Activated naive CD8-positive, alpha-beta T cell treated with anti-CD3 and anti-CD28 coated beads, Interleukin-2, amount 10 ng/mL, durations not matched to agents 7 days and 5 days (primary cell): ENCODE measurements at places on chromosomes 3 and 15. TPM values are rescaled to one million over a fixed set of nuclear protein-coding genes. Genes with fewer than 3 reads are reported as not detected.
A peak's percentile ranks its signal among the peaks of the same experiment; 100 is the strongest.

- H3K36me3 ChIP-seq: peaks cover 7% of the 10 kb centered on the region
- H3K27ac ChIP-seq: no peak overlapping the region
- DNase-seq: no peak
- peaks cover 4% of the 10 kb centered on the region for H3K4me1 ChIP-seq
- no peaks in the 10 kb centered on the region for H3K27me3 ChIP-seq
- no peak overlapping the region for H3K4me3 ChIP-seq
Measured at GRCh38 chr3:106425916-106426315, 557.1 kb upstream of the CBLB start.

DNA sequence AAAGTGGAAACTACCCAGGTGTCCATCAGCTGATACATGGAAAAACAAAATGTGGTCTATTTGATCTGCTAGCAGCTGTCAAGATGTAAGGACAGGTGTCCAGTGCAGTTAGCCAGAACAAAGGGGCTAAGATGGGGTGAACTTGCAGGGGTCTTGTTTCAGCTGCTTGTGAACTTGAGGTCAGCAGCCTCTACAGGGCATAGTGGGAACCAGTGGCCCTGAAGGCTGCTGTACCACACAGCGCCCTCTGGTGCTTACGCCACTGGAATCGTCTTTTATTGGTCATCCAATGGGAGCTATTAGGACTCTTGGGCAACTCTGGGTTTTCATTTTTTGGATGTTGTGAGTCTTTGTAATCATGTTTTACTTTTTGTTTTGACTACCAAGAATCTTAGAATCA, 62.2 kb upstream of the CTSH start:
- DNase-seq: peak; percentile 61
- no peak overlapping the region for H3K27ac ChIP-seq
- peaks cover 6% of the 10 kb centered on the region for H3K27me3 ChIP-seq
- no peak overlapping the region for H3K4me3 ChIP-seq
- no peaks in the 10 kb centered on the region for H3K36me3 ChIP-seq

SPATA12 gene
- not detected for total RNA-seq

PSTPIP1 gene
- total RNA-seq: 238 TPM

DNA sequence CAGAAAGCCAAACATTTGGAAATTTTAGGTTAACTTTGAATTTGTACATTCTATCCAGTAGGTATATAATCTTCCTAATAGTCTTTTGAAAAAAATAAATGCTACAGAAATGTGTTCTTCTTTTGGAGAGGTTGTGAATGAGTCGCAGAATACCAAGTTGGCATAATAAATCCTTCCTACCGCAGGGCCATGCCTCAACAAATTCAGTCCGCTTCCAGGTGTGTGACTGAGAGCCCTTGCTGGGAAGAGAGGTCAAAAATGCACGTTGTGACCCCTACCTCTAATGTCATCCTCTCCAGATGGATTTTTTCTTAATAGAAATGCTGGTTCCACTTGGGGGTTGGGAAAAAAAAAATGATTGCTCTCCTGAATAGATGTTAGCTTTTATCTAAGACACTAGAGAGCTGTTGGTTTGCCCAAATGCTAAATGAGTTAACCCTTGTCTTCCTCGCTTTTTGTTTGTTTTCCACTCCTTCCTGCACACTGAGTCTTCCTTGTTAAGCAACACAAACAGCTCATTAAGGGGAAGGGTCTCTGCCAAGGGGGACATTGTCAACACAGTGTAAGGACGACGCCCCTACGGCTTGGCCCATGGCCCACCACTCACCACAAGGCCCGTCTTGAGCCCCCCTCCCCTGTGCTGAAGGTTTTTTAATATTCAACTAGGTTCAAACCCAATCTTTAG, 33.9 kb downstream of the RLBP1 start:
- H3K27me3 ChIP-seq: no peaks in the 10 kb centered on the region
- DNase-seq: no peak
- no peak overlapping the region for H3K27ac ChIP-seq
- H3K4me1 ChIP-seq: no peaks in the 10 kb centered on the region

SCAMP5 gene
- not detected for total RNA-seq

- no peaks in the 10 kb centered on the region for H3K27me3 ChIP-seq
- H3K4me3 ChIP-seq: no peak overlapping the region
- DNase-seq: no peak
- no peak overlapping the region for H3K27ac ChIP-seq
Measured at GRCh38 chr3:359672-360071, 163.1 kb downstream of the CHL1 start.

GRCh38 chr3:42905740-42906069, 237 bp upstream of the ZNF662 start:
- H3K27ac ChIP-seq: peak overlapping the region; percentile 25
- peaks cover 41% of the 10 kb centered on the region for H3K27me3 ChIP-seq
- H3K4me1 ChIP-seq: peaks cover 11% of the 10 kb centered on the region
- H3K36me3 ChIP-seq: peaks cover 20% of the 10 kb centered on the region
- H3K4me3 ChIP-seq: peak overlapping the region; percentile 73
- no peak for DNase-seq

OPA1 gene
- 55.4 TPM for total RNA-seq
